ENCODE measurements at places on chromosomes 3 and 15.

GRCh38 chr15:76260246-76260938, 50.9 kb downstream of the ETFA start:
- DNase-seq, result no peak

DNA sequence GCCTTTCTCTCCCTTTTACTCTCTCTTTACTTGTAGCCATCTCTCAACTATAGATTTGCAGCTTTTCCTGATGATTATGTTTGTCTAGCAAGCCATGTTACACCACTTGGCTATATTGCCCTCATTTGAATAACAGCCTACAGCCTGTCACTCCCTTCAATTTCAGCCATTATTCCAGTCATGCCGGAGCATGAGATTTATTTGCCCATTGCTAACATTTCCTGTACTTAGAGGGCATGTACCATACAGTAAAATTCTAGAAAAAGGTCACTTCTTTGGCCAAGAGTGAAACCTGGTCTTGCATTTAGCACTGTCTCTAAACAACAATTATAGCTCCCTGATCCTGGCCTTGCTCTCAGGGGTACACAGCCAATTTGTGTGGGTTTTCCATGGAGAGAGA, 221.7 kb upstream of the TMC3 start:
- no peak for DNase-seq

GRCh38 chr15:81480645-81481053, 106.6 kb upstream of the TMC3 start:
- no peak for DNase-seq

DNA sequence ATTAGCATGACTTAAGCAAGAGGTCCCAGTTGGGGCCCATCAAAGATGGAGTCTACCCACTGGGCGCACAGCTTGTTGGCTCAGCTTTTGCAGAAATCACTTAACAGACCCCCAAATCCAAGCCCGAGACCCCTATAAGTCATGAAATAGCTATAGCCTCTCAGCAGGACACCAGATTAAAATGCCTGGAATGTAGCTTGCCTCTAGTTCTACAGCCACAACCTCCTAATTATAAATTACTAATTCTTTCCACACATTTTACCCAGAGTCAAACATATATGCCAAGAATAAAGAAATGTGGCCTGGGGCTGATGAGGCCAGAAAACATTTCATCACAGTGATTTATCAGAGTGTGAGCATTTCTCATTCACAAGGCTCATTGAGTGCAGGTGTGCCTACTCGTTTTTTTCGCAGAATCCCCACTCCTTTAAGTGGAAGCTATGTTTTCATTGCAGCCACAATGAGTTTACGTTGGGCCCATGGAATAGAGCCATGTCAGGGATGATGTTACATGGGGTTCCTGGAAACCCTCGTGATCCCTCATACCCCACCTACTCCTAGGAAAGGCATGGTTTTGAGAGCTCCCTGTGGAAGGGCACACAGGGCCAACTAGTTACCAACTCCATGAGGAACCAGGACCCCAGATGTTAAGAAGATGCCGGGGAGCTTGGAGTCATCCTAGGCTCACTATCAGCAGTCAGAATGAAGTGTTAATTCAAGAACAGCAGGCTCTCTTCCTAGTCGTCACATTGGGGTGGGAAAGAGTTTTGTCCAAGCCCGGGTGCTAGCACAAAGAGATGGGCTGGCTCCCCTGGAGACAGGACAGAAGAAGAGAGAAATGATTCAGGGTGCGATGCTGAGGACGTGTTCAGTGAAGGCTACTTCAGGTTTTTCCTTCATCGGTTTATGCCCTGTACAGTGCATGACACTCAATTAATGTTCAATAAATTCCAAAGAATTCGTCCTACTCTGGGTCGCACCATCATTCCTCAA, 90.2 kb upstream of the ABHD17C start:
- DNase-seq, result no peak

- no peak for DNase-seq
Observed at GRCh38 chr3:32958509-32958908, 7.1 kb downstream of the CCR4 start.

DNA sequence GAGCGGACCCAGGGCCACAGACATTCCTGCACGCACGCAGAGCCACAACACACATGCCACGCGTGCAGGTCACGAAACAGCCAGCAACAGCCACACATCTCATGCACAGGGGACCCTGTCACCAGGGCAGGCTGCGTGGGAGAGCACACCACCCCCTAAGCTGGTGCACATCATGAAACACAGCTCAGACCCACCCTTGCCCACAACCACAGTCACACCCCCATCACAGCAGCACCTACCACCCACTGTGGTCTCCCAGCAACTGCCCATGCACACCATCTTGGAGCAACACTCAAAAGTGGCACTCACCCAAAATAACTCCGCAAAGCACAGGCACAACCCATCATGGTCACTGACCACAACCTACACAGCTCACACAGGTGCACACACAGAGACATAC, 75.7 kb downstream of the OCA2 start:
- DNase-seq, result no peak

GRCh38 chr15:75952525-75952924, 48.8 kb downstream of the FBXO22 start:
- DNase-seq, result no peak

GRCh38 chr3:183892610-183893214, 8.0 kb upstream of the PARL start:
- DNase-seq, result no peak

- DNase-seq, result no peak
Observed at GRCh38 chr3:111581403-111582119, 13.6 kb downstream of the ZBED2 start.

Data from activated CD4-positive, CD25-positive, alpha-beta regulatory T cell (primary cell).